ENCODE measurements at places on chromosomes 16 and 17.

- no peak for DNase-seq
These were observed 126.0 kb upstream of the ERCC4 start for GRCh38 chr16:13793841-13794409.

GRCh38 chr16:2511128-2511800 is 2.5 kb upstream of the ATP6V0C start:
- no peak for DNase-seq

GRCh38 chr16:2337431-2338296 is 2.9 kb downstream of the ABCA3 start:
- no peak for DNase-seq

DNA sequence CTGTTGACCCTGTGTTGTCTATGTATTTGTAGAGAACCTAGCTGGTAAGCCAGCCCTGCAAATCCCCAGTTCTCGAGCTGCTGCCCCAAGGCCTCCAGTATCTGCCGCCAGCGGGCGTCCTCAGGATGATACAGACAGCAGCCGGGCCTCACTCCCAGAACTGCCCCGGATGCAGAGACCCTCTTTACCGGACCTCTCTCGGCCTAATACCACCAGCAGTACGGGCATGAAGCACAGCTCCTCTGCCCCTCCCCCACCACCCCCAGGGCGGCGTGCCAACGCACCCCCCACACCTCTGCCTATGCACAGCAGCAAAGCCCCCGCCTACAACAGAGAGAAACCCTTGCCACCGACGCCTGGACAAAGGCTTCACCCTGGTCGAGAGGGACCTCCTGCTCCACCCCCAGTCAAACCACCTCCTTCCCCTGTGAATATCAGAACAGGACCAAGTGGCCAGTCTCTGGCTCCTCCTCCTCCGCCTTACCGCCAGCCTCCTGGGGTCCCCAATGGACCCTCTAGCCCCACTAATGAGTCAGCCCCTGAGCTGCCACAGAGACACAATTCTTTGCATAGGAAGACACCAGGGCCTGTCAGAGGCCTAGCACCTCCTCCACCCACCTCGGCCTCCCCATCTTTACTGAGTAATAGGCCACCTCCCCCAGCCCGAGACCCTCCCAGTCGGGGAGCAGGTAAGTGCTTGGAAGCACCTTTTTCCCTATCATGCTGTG is 23.1 kb upstream of the CDC6 start:
- no peak for DNase-seq

- DNase-seq = no peak
These were observed 6.3 kb downstream of the ACSF3 start for GRCh38 chr16:89099905-89100304.

DNA sequence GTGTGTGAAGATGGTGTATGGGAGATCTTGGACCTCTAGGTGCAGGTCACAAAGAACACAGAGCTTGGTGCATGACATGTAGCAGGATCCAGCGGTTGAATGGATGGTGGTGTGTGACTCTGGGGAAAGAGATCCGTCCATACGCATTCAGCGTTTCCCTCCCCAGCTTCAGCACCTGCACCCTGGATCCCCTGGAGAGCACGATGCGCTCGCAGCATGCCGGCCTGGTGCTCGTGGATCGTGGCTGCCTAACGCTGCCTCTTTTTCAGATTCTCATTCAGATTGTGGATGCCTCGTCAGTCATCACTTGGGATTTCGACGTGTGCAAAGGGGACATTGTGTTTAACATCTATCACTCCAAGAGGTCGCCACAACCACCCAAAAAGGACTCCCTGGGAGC is 70.9 kb downstream of the SEC14L1 start:
- no peak for DNase-seq

DNA sequence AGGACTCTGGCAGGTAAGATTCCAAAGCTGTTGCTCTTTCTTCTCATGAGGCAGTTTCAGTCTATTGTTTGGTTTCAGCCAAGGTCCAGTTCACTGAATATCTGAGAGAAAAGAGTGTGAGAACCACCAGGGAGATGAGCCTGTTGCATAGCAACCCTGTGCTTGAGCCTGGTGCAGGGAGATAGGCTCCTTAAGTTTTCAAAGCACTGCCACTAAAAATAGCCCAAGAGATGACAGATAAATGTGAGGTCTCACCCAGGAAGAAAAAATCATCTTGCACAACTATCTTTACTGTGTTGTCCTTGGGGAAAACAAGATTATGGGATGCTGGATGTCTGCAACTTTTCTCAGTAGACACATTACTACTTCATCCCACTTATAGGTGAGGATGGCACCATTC is 26.2 kb upstream of the NUDT7 start:
- DNase-seq = no peak

- no peak for DNase-seq
These were observed 43.2 kb downstream of the RNF213 start for GRCh38 chr17:80303824-80304223.

GRCh38 chr16:52912565-52913173 is 140.0 kb downstream of the CHD9NB start:
- DNase-seq = peak; percentile 22

DNA sequence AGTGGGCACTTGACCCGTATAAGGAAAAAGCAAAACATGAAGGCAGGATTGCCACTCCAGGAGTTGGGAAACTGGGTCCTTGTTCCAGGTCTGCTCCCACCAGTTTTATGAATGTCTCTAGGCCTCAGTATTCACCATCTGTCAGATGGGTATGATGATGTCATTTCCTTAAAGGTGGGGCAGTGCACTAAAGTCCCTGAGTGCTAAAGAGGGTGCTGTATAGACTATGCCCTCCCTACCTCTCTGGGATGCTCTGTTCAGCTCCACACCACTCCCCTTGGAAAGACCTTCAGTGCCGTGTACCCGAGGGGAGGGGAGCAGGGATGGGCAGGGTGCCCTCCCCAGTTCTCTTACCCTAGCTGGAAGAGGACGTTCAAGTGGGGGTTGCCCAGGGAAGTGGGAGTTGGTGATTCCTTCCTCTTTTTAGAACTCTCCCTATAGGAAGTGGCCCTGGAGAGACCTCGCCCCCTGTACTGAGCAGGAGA is 2.2 kb downstream of the LASP1 start:
- no peak for DNase-seq

- no peak for DNase-seq
These were observed 32.4 kb downstream of the WWP2 start for GRCh38 chr16:69794486-69794885.

DNA sequence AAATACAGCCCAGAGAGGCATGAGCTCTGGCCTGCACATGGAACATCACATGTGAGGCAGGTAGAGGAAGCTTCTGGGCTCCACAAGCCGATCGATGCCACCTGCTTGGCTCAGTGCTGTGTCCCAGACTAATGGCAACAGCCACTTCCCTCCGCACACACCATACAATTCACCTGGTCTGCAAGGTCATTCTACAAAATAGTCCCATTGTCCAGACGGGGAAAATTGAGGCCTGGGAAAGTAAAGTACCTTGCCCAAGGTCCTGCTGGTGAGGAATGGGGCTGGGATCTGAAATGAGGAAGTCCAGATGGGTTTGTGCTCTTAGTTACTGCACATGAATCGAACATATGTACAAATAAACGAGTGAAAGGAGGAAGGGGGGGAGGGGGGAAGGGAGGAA is 88.0 kb downstream of the LITAF start:
- no peak for DNase-seq

GRCh38 chr17:13734880-13735279 is 133.2 kb upstream of the HS3ST3A1 start:
- DNase-seq = no peak

DNA sequence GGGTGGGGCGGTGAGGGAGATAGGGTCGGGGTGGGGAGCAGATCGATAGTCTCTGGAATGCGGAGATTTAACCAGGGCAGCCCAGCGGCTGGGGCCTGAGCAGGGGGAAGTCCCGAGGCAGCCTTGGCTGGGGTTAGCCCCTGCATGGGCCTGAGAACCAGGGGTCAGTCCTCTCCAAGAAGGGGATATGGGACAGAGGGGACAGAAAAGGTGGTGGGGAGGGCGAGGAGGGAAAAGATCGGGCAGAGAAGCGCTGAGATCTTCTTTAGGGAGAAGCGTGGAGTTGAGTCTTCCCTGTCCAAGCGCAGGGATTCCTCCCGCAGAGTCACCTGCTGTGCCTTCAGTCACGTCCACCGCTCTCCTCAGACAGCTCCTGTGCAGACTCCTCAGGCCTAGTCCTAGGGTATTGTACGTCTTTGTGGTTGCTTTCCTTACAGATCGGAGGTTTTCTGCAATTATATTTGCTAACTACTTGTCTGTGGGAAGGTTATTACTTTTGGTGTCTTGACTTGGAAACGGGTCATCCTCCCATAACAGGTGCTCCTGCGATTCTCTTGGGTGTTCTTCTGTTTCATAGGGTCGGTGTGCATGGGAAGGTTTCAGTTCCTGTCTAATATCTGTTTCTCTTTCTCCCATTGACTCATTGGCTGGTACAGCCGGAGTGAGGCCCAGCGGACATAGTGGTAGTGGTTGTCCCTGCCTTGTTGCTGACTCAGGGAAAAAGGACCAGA is 952 bp downstream of the CD300A start:
- DNase-seq = no peak

GRCh38 chr17:65515959-65516948 is 45.2 kb downstream of the AXIN2 start:
- DNase-seq = no peak

DNA sequence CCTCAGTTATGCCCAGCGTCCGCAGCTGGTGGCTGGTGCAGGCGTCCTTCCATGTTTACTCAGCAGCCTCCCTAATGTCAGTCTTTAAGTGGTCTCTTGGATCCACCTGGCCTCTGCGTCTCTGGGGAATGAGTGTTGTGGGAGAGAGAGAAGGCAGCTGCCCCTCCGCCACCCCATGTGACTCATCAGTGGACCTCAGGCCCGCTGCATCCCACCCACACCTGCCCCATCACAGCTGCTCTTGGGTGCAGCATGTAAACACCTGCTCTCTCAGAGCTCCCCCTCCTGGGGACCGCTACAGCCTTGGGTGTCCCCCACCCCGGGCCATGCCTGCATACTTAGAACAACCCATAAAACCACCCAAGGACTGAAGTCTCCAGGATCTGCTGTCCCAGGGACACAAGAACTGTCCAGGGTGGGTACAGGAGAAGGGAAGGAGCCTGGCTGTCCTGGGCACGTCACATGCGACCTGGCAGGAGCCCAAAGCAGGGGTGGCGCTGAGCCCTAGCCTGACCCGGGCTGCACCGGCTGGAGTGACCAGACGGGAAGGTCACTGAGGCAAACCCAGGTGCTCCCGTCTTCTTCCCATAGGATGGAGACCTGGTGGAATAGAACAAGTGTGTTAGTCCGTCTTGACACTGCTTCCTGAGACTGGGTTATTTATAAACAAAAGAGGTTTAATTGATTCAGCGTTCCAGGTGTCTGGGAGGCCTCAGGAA is 4.2 kb downstream of the C16orf90 start:
- DNase-seq = no peak

DNA sequence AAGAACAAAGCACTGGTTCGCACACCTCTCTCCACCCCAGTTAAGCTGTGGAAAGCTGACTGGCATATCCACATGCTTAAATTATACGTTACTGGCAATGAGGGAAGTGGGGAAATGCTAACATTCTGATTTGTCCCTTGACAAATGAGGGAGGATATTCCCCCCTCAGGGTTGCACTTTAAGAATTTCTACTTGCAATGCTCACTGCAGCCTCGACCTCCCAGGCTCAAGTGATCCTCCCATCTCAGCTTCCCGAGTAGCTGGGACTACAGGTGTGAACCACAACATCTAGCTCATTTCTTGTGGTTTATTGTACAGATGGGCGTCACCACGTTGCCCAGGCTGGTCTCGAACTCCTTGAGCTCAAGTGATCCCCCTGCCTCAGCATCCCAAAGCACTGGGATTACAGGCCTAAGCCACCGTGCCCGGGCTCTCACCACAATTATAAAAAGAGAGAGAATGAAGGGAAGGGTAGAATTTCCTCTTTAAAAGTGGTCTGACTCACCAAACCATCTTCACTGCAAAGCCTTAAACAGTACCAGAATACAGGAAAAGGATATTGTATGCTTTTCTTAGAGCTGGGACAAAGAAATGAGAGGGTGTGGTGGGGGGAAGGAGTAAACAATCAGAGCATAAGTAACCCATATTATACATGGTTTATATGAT is 38.9 kb downstream of the KANSL1 start:
- no peak for DNase-seq

DNA sequence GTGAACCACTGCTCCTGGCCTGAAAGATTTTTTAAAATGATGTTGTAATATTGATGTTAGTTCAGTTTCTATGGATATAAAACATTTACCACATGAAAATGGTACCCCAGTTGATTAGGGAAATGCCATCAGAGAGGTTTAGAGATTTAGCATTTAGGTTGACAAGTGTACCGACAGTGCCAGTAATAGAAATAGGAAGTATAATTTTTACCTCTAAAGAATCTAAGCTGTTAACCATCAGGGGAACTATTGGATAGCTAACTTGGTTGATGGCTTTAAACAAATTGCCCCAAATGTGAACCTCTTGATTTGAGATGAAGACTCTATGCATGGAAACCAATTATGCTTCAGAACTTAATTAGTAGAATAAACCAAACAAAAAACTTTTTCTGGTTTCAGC is 6.4 kb downstream of the CBFB start:
- DNase-seq = no peak

GRCh38 chr16:10088380-10088793 is 93.8 kb downstream of the GRIN2A start:
- no peak for DNase-seq

- no peak for DNase-seq
These were observed 59.8 kb upstream of the RBFOX3 start for GRCh38 chr17:79670537-79671084.

GRCh38 chr16:23342083-23342640 is 40.1 kb downstream of the SCNN1B start:
- DNase-seq = no peak

DNA sequence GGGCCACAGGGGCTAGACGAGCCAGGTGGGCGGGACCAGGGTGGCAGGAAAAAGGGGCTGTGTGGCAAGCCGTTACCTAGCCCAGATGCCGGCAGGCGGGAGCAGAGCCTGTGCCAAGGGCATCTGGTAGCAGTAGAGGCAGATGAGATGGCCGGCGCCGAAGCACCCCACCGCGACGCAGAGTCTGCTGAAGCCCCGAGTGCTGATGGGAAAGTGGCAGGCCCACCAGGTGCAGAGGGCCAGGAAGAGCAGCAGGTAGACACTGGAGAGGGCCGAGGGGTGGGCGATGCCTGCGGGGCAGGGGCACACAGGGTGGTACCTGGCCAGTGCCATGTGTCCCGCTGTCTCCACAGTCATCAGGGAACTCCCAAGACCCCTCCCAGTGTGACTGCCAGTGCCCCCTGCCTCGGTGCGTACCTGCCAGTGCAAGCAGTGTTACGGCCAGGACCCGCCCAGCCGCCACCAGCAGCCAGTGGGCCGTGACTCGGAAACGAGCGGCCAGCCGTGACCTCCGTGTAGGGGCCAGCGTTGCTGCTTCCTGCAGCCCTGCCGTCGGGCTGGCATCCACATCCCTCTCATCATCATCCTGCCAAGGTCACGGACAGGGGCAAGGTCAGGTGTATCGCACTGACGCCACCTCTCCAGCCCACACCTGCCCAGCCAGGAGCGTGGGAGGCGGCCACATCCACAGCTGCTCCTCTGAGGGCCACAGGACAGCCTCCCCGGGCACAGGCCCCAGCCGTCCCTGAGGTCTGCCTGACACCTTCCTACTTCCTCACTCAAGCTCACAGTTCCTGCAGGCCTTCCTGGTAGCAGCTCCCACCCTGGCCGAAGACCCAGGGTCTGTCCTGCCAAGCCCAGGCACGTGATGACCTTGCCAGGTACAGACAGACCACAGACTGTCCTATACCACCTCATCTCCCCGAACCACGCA is 32.1 kb downstream of the CTU2 start:
- DNase-seq = no peak

- peak; percentile 72 for DNase-seq
These were observed at the start of gene CANT1 for GRCh38 chr17:79009397-79010303. Gene CANT1, minus strand, starts transcription at chr17:79009764. Its CDS starts 12,142 bp downstream, at chr17:78997622.
